Activated naive CD4-positive, alpha-beta T cell treated with Interleukin-2 at 50 U/mL for 16 hours (primary cell): ENCODE measurements at places on chromosomes 12 and 14.
A peak's percentile ranks its signal among the peaks of the same experiment; 100 is the strongest.

DNA sequence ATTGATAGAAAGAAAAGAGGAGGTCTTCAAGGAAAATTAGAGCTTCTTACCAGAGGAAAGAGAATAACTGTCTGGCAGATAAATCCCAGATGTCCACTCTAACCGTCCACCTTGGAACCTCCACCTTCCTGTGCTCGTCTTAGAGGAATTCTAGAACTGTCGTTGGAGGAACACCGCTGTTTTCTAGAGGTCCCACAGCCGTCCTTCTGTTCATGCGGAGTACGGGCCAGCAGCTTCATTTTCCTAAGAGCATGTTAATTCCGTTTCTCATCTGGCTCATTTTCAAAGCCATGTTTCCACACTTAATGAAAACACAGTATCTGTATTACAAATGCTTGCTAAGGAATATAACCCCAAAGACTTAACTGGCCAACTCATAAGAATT lies 107.9 kb upstream of the ESRRB start:
- DNase-seq, result no peak

DNA sequence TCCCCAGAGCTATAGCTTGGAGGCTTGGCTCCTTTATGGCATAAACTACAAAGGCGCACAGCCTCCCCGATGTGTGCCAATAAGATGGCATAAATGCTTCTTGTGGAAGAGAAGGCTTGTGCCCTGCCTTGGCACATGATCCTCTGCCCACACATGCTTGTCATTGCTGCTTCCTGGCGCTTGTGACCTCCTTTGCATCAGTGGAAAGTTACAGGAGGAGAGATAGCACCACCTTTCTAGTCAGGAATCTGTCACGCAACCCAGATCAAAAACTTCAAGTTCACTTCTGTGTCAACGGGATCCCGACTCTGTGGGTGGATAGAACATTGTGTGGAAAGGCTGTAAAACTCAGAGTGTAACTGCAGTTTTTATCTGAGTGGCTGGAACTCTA lies 183.8 kb upstream of the HIF1A start:
- peak; percentile 69 for DNase-seq

GRCh38 chr12:110444455-110444854 lies 5.7 kb downstream of the ARPC3 start:
- no peak for DNase-seq

- no peak for DNase-seq
Measured at GRCh38 chr14:44620121-44621019, 113.3 kb upstream of the FSCB start.

- no peak for DNase-seq
Measured at GRCh38 chr14:71932229-71932981, at the start of gene RGS6. Gene RGS6, plus strand, starts transcription at chr14:71932429.

GRCh38 chr14:97641827-97642226 lies 844.6 kb downstream of the VRK1 start:
- DNase-seq, result no peak

DNA sequence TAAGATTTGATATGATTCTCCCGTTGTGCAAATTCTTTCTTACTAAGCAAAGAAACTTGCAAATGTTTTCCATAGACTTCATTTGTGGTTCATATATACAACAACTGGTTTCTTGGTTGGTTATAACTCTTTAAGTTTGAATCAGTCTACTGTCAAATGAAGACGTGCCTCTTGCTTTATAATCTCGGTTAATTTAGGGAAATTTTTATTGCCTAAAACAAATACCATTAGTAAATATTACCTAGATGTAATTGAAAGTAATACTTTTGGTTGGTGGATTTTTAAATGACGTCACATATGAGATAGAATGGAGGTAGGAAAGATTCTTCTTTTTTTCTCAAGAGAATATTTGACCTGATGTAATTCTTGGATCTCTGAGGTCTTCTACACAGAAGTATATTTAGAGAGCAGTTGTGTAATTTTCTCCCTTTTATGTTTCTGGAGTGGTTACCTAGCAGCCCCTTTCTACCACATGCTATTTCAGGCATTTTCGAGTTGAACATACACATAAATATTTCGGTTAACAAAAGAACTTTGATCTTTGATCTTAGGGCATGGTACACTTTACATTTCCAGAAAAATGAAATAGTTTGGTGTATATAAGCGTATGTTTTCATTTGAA lies 1.7 kb downstream of the ATF7IP start:
- DNase-seq, result no peak

DNA sequence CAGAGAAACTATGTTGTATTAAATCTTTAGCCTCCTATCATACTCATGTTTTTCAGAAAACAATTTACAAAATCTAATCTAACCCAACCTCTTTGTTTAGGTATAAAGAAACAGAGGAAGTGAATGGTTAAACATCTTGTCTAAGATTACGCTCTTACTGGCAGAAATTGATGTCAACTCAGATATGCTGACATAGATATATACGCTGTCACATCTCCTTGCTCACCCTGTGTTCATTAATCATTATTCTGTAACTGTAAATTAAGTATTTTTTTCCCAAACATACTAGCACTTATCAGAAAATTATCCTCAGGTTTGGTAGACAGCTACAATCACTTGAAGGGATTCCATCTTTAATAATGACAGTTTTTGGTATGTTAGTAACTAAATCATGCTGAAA lies 1127.6 kb upstream of the SEL1L start:
- no peak for DNase-seq

GRCh38 chr12:127558361-127558760 lies 708.6 kb upstream of the TMEM132C start:
- no peak for DNase-seq

GRCh38 chr12:4700621-4701026 lies 19.6 kb upstream of the GALNT8 start:
- DNase-seq, result no peak

GRCh38 chr14:37870170-37870569 lies 274.7 kb downstream of the TTC6 start:
- no peak for DNase-seq

DNA sequence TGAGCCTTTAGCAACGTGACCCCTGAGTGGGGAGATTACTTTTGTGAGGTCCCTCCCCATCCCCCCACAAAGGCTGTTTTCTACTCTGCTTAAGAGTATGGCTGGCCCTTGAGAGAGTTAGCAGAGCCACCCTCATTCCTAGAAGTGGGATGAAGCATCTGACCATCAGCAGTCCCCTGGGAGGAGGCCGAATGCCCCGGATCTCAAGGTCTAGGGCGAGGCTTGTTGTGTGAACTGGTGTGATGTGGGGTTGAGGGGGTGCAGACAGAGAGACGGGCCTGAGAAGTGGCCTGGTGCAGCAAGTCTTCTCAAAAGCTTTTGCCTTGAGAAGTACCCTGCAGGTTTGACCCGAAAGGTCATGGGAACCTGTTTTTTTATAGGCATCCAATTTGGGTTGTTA lies 153.0 kb upstream of the FKBP4 start:
- DNase-seq, result no peak

GRCh38 chr14:21023174-21023573 lies 1.7 kb downstream of the NDRG2 start:
- no peak for DNase-seq

- no peak for DNase-seq
Measured at GRCh38 chr12:110353211-110353965, 50.1 kb downstream of the ANAPC7 start.

GRCh38 chr12:32589165-32589865 lies 89.8 kb upstream of the DNM1L start:
- no peak for DNase-seq

DNA sequence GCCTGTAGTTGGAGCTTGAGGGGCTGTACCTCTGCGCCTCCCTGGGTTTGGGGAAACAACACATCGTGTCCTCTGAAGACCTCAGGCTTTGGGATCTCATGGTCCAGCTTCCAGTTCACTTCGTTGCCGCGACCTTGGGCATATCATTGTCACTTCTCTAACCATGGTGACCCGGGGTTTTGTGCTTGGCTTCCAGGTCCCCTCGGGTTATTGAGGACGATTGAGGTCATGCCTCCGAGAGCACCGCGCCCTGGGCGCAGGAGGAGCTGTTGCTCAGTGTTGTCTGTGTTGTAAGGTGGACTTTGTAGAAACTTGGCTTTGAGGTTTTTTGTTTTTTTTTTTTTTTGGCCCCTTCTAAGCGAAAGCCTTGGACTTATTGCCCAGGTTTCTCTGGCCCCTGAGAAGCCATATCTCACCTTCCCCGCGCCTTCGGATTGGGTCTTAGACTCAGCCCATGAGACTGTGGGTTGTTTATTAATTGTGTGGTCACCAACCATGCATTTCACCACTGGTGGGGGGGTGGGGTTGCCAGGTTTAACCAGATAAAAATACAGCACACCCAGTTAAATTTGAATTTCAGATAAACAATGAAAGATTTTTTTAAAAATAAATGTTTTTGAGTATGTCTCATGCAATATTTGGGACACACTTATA lies 2.6 kb downstream of the BCL7A start:
- DNase-seq, result no peak

DNA sequence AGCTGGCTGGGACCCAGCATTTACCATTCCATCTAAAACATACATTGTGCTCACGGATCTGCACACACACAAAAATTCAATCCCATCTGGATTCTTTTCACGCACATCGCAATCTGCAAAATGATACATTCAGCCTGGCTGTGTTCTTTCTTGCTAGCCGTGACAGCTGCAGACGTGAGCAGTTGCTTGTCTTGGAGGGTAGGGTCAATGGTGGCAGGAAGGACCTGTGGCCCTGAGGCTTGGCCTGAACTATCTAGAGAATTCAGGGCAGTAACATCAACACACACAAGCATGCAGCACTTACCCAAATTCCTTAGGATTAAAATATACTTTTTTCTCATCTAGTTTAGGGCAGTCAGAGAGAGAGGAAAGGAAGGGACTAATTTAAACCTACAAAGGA lies 72.0 kb downstream of the DICER1 start:
- no peak for DNase-seq

- no peak for DNase-seq
Measured at GRCh38 chr12:68529466-68529865, 81.2 kb upstream of the RAP1B start.
